ENCODE measurements at places on chromosomes 6 and 20.

DNA sequence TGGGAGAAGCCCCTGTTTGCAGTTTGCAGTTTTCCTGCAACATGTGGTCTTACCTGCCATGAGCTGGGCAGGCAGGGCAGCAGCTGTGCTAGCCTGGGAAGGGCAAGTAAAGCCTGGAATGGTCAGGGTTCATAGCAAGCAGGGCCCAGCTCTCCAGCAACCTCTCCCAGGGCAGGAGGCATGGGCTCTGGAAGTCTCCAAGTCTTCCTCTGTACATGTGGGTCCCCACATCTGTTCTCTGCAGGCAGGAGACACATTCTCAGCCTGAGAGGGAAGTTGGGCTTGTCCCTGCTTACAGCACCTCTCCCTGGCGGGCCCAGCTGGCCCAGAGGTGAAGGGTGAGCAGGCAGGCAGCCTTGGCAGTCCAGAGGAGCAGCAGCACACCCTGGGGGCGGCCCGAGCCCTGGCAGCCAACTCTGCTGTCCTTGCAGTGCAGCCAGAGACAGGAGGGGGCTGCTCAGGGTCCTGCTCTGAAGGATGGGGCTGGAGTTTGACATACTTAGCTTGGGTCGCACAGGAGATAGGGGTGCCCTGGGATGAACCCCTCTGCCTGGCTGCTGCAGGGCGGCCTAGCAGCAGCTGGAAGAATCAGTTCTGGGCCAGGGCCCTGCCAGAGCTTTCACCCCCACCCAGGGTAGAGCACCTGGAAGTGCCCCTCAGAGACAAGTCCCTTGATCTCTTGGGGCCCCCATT, 176.0 kb downstream of the MRPL14 start:
- no peak for DNase-seq

DNA sequence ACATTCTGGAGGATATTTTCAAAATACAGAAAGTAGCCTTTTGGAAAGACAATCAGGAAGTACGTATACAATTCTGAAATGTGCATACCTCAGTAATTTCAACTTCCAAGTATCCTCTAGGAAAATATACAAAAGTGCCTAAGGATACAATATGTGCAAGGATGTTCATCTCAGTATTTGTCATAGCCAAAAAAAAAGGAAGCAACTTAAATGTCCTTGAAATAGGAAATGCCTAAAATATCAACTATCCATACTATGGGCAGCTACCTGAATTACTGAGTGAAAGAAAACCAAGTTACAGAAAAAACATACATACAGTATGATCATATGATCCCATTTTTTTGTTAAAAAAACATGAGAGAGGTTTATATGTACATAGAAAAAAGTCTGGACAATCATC, 1.5 kb downstream of the PPIL1 start:
- no peak for DNase-seq

- DNase-seq, result no peak
These were observed 545.6 kb downstream of the BMP2 start for GRCh38 chr20:7313047-7313446.

DNA sequence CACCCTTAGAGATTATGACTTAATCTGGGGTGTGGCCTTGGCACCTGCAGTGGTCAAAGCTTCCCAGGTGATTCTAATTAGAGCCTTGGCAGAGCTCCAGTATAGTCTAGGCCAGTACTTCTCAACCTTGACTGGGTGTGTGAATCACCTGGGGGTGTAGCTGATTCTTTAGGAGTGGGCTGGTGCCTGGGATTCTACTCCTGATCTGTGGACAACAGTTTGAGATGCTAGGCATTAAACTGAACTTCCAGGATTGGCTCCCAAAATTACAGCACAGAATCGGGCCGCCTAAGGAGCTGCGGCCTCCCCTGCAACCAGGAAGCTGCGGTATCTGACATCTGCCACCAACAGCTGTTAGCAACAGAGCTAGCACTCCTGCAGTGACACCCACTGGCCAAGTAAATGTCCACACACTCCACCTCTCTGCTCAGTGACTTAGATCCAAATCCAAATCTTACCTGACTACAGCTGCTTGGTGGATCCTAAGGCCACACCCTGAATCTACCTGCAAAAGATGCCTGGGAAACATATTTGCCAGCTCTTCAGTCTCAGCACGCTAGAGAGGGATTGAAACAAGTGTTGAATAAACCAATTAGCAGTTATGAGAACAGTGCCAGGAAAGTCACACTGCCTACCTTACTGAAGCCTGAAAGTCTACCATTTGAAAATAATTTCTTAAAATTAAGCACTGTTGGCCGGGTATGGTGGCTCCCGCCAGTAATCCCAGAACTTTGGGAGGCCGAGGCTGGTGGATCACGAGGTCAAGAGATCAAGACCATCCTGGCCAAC, 126.7 kb downstream of the UNC5CL start:
- DNase-seq, result peak; percentile 42

- DNase-seq, result no peak
These were observed 317.1 kb upstream of the FERMT1 start for GRCh38 chr20:6439737-6440442.

DNA sequence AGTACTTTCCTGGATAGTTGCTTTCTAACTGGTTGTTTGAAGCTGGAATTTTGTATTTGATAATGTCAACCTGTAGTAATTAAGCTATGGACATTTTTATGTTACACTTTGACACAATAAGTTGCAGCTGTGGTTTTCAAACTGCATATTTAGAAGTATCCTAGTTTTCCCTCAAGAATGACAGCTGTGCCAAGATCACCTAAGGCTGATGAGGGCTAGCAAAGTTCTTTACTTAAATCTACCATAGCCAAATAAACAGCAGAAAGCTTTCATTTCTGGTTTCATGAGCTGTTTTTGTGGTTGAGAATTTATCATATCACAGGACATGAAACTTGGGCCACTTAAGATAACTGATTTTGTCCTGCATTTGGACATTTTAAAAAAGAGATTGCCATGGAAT, 30.6 kb downstream of the FAM229B start:
- DNase-seq, result no peak

DNA sequence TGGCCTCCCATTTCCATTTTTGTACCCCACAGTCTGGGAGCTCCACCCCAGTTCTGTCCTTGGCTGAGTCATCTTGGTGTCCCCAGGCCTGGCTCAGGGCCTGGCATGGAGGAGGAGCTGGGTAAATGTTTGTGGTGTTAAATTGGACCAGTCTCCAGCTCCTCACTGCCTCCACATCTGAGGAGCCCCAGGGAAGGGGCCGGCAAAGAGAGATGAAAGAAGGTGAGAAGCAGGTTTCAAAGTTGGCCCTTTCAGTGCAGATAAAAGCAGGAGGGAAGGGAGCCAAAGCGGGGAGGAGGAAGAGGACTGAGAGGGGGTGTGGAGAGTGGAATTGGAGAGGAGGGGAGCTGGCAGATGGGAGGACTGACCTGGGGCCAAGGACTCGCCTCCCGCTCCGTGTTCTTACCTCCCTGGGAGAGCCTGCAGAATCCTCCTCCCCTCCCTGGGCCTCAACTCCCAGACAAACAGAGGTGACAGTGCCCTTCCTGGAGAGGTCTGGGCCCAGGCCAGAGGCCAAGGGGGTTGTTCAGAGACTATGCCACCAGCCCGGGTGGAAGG, 89.0 kb downstream of the CD40 start:
- DNase-seq, result no peak

- no peak for DNase-seq
These were observed 290.1 kb downstream of the SMOC2 start for GRCh38 chr6:168730931-168731716.
